ENCODE measurements at places on chromosomes 7 and 10.

- DNase-seq = no peak
These were observed 77.6 kb downstream of the CLRN3 start for GRCh38 chr10:127815147-127815546.

- no peak for DNase-seq
These were observed 3.3 kb upstream of the ABRAXAS2 start for GRCh38 chr10:124798364-124798763.

GRCh38 chr10:62224606-62225005, 44.0 kb downstream of the RTKN2 start:
- DNase-seq = no peak

GRCh38 chr10:51832652-51833383, 133.4 kb upstream of the CSTF2T start:
- DNase-seq = no peak

DNA sequence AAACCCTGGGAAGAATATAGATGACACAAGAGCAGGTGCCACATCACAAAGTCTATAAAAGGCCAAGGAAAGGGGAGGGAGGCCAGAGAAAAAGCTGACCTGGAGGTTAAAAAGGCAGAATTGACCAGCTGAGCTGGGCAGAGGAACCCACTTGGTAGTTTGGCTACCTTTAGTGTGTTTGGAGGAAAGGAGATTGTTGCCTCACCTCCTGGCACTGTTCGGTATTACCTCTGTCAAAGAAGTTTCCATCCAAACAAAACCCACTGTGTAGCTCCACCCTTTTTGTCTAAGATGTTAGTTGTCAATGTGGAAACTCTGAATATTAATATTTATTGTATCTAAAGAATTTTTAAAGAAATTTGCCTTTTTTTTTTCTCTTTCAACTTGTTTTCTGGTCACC, 23.4 kb downstream of the ENTPD7 start:
- DNase-seq = no peak

DNA sequence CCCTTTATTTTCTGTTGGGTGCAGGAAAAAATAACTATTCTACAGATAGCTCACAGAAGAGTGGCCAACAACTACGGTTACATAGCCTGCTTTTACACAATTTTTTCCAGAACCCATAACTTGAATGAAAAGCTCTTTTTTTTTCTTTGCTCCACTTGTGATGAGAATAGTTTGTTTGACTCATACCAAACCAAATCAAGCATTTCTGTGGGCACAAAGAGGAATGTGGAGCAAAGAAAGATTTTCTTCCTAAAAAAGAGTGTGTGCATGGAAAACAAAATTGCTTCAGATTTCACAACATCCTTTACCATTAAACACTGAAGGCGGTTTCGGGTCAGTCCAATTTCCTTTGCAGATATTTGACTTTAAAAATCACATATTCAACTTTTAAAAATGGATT, 54.8 kb upstream of the RAB11FIP2 start:
- DNase-seq = no peak

DNA sequence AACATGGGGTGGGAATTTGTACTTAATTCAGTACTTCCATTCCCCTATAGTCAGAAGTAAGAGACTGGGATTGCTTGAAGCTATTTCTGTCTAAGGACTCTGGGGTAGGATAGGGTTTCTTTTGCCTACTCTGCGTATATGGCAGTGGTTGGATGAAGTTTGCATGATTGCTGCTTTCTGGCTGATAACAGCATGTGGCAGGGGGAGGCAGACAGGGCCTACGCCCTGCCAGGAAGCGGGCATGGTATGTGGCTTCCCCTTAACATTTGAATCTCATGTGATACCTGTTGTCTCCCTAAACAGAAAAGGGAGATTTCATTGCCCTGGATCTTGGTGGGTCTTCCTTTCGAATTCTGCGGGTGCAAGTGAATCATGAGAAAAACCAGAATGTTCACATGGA, 57.1 kb downstream of the TACR2 start:
- DNase-seq = peak; percentile 49

DNA sequence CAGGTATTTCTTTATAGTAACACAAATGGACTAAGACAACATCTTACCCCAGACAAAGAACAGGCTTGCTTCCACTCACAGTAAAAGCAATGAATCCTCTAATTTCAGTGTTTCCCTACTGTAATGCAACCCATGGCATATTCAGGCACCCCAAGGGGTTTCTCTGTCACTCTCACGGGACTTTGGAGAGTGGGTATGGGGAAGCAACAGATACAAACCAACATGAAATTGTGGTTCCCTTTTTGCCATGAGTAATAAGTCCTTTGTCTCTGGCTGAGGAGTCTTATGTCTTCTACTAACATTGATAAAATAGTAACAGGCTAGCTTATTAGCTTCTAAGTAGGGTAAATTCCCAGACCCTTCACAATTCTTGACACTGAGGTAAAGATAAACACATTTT, 51.4 kb upstream of the AOAH start:
- no peak for DNase-seq

DNA sequence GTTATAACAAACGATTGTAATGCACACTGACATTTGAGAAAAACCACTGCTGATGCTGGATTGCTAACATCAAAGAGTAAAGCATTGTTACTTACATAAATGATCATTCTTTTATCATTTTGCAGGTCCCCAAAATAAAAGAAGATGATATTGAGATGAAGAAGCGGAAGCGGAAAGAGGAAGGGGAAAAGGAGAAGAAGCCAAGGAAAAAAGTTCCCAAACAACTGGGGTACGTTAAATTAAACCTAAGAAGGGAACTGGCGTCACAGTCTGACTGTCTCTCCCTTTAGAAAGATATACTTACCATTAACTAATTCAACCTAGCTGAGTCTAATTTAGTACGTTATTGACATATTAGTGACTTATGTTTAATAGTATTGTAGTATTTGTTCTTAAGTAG, 28.1 kb downstream of the UBN2 start:
- DNase-seq = no peak

- no peak for DNase-seq
These were observed 22.9 kb upstream of the DMTF1 start for GRCh38 chr7:87129332-87129731.

DNA sequence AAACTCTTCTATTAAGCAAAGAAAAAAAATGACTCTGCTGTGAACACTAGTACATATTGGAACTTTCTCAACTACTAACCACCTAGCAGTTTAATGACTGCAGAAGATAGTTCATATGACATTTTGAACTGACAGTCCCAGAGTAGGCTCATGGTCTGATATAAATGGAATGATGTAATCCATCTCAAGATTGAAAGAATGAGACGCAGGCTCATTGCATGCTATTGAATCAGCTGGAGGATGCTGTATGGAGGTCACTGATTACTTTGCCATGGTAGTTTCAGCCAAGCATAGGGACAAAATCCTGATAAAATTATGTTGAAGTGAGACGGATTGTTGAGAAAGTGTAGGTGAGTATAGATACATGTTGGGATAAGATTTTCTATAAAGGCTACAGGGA, 217.6 kb upstream of the SEMA3E start:
- no peak for DNase-seq

GRCh38 chr7:20320322-20320721, 10.4 kb upstream of the ITGB8 start:
- no peak for DNase-seq

DNA sequence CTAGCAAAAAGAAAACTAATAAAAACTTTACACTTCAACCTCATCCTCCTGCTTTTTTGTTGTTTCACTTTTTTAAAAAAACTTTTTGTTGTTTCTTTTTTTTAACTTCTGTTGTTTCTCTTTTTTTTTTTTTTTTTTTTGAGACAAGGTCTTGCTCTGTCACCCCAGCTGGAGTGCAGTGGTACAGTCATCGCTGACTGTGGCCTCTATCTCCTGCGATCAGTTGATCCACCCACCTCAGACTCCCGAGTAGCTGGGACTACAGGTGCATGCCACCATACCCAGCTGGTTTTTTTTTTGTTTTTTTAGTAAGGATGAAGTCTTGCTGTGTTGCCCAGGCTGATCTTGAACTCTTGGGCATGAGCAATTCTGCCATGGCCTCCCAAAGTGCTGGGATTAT, 58.0 kb upstream of the HELLS start:
- no peak for DNase-seq

DNA sequence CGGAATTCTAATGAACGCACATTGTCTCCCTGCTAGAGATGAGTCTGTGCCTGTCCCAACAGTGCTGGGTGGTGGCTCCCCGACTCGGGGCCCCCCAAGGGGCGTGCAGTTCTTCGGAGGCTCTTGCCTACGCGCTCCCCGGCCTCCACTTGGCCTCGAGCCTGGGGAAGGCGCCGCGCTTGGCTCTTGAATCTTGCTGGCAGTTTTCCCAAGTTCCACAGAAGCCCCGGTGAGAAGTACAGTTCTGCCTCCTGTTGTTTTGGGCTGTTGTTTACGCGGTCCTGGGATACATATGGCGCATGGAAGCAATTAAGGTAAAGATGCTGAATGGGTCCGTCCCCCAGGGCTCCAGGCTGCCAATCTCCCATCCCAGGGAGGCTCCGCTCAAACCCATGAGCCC, 32.6 kb upstream of the UNCX start:
- no peak for DNase-seq

GRCh38 chr10:44956717-44957706, 2.6 kb upstream of the RASSF4 start:
- DNase-seq = no peak

- no peak for DNase-seq
These were observed 100.4 kb upstream of the PDGFA start for GRCh38 chr7:620056-620455.
